ENCODE measurements at places on chromosomes 1 and 21.

GRCh38 chr1:48093696-48094528 lies 96.7 kb upstream of the TRABD2B start:
- no peak for DNase-seq

GRCh38 chr1:207831517-207832327 lies 79.2 kb downstream of the CD34 start:
- DNase-seq = no peak

DNA sequence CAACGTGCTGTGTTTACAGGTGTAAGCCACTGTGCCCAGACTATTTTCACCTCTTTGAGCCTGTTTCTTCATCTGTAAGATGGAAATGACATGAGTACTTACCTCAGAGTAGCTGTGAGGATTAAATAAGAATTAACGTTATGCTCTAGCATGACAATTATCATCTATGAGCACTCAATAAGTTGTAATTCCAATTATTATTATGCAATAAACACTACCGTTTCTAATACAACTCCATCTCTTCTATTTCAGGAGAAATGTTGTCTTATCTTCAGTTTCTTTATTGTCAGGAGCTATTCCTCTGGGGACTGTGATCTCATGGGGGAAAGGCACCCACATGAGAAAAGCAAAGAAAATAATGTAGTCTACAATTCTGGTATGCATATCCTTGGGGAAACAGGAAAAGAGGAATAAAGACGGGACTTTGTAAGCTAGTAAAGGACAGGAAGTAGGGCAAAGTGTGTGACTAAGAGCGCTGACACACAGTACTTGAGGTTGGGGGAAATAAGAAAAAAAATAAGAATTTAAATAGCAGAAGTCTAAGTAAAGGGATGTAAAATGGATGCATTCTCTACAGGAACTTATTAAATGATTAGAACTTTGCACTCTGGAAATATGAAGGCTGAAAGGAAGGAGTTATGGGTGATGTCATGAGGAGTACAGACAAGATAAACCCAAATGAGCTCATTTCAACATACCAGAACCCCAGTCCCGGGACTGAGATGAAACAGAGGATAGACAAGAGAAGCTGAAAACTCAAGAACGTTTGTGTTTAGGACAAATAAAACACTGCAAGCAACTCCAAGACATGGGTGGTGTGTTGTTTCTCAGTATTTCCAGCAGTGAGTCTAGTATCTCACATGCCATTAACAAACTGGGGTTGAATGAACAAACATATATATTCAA lies 9.8 kb downstream of the PHC2 start:
- DNase-seq = peak; percentile 58

DNA sequence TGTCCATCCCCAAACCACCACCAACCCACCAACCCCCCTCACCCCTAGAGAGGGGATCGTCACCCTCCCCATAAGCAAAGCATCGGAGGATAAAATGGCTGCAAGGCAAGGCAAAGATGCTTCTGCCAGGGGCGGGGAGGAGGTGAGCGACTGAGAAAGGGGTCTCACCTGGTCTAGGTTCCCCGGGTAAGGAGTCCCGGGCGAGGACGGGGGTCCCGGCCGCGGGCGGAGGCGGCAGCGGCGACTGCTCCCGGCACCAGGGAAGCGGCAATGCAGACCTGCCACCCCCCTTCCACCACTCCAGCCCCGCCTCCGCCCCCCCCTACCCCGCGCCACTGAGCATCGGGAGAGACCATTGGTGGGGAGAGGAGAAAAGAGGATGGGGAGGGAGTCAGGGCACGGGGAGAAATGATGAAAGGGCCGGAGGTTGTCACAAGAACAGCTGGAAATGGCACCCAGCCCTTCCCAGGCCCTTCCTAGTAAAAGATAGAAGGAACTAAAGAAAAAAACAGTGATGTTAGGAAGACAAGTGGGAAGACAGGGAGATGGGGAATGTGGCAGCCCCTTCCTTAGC lies at the start of gene SV2A:
TSS of gene SV2A (minus strand) at position 274 of the 574 bp plus-strand sequence. CDS start 4,004 bp downstream, outside the sequence.
- DNase-seq = no peak
